ENCODE measurements at places on chromosomes 2 and 18. TPM values are rescaled to one million over a fixed set of nuclear protein-coding genes. Genes with fewer than 3 reads are reported as not detected.

SERPINB4 gene
- 63.5 TPM for total RNA-seq

IL1R2 gene
- total RNA-seq, result 1.7 TPM

CYP27A1 gene
- 0.64 TPM for total RNA-seq

SIX3 gene
- total RNA-seq, result 4.1 TPM

MARCO gene
- total RNA-seq, result 0.07 TPM

GPR17 gene
- total RNA-seq, result not detected

CXCR1 gene
- total RNA-seq, result not detected

GALNT5 gene
- 30.1 TPM for total RNA-seq

RUFY4 gene
- not detected for total RNA-seq

VIL1 gene
- total RNA-seq, result not detected

TCF23 gene
- not detected for total RNA-seq

L3MBTL4 gene
- total RNA-seq, result 8.0 TPM

SYT4 gene
- total RNA-seq, result not detected

FAM110C gene
- total RNA-seq, result 16.2 TPM

SDC1 gene
- 741 TPM for total RNA-seq

CRYGC gene
- total RNA-seq, result not detected

RGPD3 gene
- 0.34 TPM for total RNA-seq

KLHL41 gene
- total RNA-seq, result under 0.01 TPM

COL4A4 gene
- 0.43 TPM for total RNA-seq

DRC1 gene
- total RNA-seq, result 0.21 TPM

Measured in nasal cavity respiratory epithelium epithelial cell of viscerocranial mucosa (primary cell).